Karpas-422 (cell line): ENCODE measurements at places on chromosomes 7 and 10. TPM values are rescaled to one million over a fixed set of nuclear protein-coding genes. Genes with fewer than 3 reads are reported as not detected.

Gene FAM20C
- not detected in 2 replicates for total RNA-seq

Gene PPP3CB
- total RNA-seq = 24.1 and 51.0 TPM in 2 replicates

Gene GNAT3
- 0.26 and 0.43 TPM in 2 replicates for total RNA-seq

Gene UTF1
- not detected in 2 replicates for total RNA-seq

Gene PRKCQ
- total RNA-seq = not detected in 2 replicates

- DNase-seq = no peak
Measured at GRCh38 chr10:45420453-45421192, 46.6 kb downstream of the ALOX5 start.

DNA sequence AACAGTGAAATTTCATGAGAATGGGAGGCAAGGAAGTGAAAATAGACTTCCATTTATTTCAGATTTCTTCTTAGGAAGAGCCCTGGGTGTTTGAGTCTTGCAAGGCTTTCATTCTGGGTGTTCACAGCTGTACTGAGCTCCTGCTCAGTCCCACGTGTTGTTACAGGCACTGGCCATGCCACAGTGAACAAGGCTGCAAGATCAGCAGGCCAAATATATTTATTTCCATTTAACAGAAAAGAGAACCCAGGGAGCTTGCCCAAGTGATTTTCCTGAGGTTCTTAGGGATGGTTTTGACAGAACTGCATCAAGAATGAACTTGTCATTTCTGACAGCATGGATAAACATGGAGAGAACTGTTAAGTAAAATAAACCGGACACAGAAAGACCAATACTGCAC, 54.5 kb upstream of the CD36 start:
- DNase-seq = no peak

GRCh38 chr10:6278519-6279120, 75.9 kb downstream of the PFKFB3 start:
- DNase-seq = no peak

DNA sequence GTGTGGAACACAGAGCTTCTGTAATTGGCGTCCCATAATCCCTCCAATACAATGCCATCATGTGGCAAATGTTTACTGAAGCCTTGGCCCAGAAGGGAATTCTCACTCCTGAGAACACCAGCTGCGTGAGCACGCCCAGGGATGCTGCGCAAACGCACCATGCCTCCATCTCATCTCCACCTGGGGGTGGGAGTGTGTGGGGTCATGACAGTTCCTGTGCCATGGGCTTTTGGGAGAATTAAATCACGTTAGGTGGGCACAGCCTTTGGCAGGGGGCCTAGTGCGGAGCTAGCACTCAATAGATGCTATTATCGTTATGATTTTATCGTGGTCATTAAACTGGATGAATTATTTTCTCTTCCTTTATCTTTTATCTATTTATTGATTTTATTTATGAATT, 15.8 kb downstream of the WDFY4 start:
- DNase-seq = no peak

- DNase-seq = no peak
Measured at GRCh38 chr7:88760136-88760515, 626 bp downstream of the ZNF804B start.

DNA sequence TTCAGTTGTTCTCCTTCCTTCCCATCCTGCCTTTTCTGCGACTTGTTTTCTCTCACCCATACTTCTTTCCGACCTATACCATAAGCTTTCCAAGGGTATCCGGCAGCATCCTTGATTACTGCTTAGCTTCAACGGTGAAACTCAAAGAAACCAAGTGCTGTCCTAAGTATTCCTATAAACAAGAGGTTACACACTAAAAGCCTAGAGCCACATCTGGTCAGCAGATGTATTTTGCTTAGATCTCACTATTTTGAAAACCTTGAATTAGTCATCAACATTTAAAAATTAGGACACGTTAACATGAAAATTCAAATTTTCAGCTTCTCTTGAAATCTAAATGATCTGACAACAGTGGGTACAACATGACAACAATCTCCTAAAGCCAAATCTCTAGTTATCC, 20.0 kb downstream of the ARHGAP21 start:
- DNase-seq = no peak

DNA sequence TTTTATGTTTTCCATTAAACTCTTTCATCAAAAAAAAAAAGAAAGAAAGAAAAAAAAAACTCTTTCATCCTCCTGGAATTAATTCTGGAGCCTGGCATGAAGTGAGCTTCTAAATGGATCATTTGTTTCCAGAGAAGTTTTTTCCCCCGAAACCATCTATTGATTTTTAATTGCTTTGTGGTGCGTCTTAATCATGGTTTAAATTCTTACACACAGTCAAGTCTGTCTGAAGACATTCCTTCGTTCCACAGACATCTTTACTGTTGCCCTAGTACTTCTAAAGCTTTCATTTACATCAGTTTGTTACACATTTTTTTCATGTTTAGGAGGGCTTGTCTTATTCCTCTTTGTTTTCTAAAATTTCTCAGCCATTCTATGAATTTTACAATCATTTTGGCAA, 493.4 kb upstream of the FOXK1 start:
- no peak for DNase-seq

- DNase-seq = no peak
Measured at GRCh38 chr7:141646826-141647480, 55.0 kb downstream of the DENND11 start.

GRCh38 chr7:15920953-15921352, 234.5 kb upstream of the MEOX2 start:
- no peak for DNase-seq

DNA sequence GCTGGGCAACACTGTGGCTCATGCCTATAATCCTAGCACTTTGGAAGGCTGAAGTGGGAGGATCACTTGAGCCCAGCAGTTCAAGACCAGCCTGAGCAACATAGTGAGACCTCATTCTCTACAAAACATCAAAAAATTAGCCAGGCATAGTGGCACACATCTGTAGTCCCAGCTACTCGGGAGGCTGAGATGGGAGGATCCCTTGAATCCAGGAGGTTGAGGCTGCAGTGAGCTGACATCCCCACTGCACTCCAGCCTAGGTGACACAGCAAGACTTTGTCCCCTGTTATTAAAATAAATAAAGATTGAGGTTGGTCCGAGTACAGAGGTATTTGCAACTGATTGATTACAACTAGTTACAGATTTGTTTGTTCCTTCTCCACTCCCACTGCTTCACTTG, 44.1 kb downstream of the SKIDA1 start:
- DNase-seq = peak; percentile 31
